ENCODE measurements at places on chromosomes 1 and 21. TPM values are rescaled to one million over a fixed set of nuclear protein-coding genes. Genes with fewer than 3 reads are reported as not detected.

ADORA3 gene
- 0.15 TPM for total RNA-seq

ZP4 gene
- total RNA-seq, result not detected

PLPP3 gene
- total RNA-seq, result not detected

- DNase-seq, result no peak
Observed at GRCh38 chr21:37119421-37120218, 46.6 kb downstream of the TTC3 start.

- no peak for DNase-seq
Observed at GRCh38 chr1:241485554-241485992, 34.0 kb downstream of the FH start.

SIPA1L2 gene
- 0.77 TPM for total RNA-seq

Measured in activated CD4-positive, alpha-beta T cell treated with anti-CD3 and anti-CD28 coated beads, Interleukin-2, amount 10 ng/mL, durations not matched to agents 7 days and 5 days (primary cell).